ENCODE measurements at places on chromosomes 2 and 18. TPM values are rescaled to one million over a fixed set of nuclear protein-coding genes. Genes with fewer than 3 reads are reported as not detected.

FBLN7 gene
- 8.9 TPM for total RNA-seq

C2orf78 gene
- not detected for total RNA-seq

ZNF385B gene
- 0.49 TPM for total RNA-seq

HOXD13 gene
- total RNA-seq = not detected
